ENCODE measurements at places on chromosomes 1 and 21.

GRCh38 chr1:26936823-26937222 is 15.3 kb downstream of the NUDC start:
- DNase-seq, result no peak

DNA sequence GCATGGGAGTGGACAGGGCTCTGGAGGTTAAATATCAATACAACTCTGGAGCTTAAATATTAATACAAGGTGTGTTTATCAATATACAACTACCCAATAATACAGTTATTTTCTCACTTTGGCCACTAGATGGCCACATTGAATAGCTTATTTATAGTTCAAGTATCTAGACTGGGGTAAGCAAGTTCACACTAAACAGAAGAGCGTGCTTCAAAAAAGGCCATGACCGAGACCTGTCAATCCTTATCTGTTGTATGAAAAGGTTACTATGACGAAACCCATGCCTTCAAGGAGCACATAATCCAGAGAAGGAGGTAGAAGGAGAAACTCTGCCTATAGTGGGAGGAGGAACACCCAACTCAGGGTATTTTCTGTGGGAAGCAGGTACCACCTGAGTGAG is 29.1 kb downstream of the CHML start:
- peak; percentile 71 for DNase-seq

- peak; percentile 29 for DNase-seq
These were observed 238.0 kb upstream of the TMEM51 start for GRCh38 chr1:14915356-14916054.

GRCh38 chr21:35222021-35222420 is 172.9 kb upstream of the RUNX1 start:
- no peak for DNase-seq

- DNase-seq, result no peak
These were observed 74.2 kb upstream of the PGD start for GRCh38 chr1:10324627-10325026.

- DNase-seq, result no peak
These were observed 277.6 kb downstream of the PBX1 start for GRCh38 chr1:164836614-164837018.

DNA sequence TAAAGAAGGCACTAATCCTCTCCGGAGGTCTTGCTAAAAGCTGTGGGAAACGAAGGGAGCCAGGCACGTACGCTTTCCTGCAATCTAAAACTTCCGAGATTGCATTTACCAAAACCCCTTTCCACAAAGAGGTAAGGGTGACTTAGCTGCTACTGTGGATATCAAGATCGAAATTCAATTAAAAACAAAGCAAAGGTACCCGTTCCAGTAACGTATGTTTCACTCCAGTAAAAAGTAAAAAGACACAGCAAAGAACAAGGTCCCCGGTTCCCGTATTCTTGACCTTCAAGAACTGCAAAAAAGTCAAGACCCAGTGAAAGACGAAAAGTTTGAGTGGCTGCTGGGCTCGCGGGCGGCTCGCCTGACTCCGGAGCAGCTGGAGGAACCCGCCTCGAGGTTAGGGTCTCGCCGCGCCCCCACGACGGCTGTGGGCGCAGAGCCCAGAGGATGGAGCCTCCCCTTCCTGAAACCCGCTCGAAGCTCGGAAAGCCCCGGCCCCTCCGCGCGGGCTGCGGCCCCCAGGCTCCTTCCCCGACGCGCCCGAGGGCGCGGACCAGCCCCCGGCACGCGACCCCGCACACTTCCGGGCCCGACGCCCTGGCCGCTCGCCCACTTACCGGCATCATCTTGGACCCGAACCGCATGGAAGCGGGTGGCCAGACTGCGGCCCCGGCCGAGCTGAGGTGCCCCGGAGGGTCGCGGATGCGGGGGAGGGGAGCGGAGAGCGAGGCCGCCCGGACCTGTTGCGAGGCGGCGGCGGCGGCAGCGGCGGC is 524 bp downstream of the TP53BP2 start:
- peak; percentile 57 for DNase-seq

DNA sequence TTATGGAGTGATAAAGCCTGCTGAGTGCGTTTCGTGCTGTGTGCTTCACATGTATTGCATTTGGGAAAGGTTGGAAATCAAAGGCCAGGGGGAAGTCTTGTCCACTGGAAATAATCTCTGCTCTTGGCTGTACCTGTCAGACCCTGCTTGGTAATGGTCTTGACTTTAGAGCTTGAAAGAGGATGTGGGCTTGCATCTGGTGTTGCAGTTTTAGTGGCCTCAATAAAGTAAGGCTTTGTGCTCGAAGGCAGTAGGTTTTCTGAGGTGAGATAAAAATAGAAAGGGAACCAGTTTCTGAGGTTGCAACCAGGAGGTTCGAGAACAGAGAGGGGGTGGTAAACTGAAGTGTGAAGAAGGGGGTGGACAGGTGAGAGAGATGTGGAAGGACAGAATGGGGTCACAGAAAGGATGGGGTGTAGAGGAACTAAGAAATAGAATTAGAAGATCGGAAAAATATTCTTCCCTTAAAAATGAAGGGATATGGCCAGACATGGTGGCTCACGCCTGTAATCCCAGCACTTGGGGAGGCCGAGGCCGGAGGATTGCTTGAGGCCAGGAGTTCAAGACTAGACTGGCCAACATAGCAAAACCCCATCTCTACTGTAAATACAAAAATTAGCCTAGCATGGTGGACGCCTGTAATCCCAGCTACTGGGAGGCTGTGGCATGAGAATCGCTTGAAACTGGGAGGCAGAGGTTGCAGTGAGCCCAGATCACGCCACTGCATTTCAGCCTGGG is 1.5 kb downstream of the S100PBP start:
- DNase-seq, result no peak

DNA sequence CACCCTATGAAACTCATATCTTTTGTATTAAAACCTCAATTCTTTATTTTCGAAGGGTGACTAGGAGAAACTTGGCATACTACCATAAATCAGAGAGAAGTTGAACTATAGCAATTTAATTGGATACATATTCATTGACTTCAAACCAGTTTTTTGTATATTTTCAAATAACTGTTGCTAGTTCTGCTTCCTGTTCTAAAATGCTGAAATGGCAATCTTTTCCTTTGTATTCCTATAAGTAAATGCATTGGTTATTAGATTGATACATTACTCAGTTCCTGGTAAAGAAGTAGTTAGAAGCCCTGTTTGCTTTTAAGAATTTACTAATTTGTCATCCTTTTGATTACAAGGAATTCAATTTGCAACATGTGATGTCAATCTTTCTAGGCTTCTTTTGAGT is 200.0 kb downstream of the DISC1 start:
- no peak for DNase-seq

DNA sequence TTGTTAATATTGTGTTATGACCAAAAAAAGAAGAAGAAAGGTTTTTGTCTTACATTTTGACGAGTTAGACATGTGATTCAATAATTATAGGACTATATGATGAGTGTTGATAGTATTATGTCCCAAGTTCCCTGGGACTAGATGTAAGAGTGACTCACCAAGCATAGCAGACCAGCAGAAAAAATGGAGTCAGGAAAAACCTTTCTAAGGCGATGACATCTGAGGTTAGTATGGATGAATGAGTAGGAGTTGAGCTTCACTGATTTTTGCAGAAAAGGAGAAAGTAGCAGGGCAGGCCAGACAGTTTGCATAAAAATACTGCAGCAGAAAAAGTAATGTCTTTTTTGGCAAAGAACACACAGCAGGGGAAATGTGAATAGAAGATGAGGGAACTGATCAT is 1041.3 kb upstream of the ADGRL4 start:
- peak; percentile 53 for DNase-seq

- no peak for DNase-seq
These were observed 38.2 kb upstream of the TARDBP start for GRCh38 chr1:10973956-10974881.

GRCh38 chr21:44433791-44434567 is 21.3 kb upstream of the LRRC3 start:
- no peak for DNase-seq

GRCh38 chr1:172323686-172324085 is 96.8 kb upstream of the C1orf105 start:
- no peak for DNase-seq

- DNase-seq, result peak; percentile 19
These were observed 141.9 kb upstream of the PTBP2 start for GRCh38 chr1:96579636-96580035.

GRCh38 chr21:15221799-15222386 is 157.1 kb upstream of the NRIP1 start:
- DNase-seq, result no peak

DNA sequence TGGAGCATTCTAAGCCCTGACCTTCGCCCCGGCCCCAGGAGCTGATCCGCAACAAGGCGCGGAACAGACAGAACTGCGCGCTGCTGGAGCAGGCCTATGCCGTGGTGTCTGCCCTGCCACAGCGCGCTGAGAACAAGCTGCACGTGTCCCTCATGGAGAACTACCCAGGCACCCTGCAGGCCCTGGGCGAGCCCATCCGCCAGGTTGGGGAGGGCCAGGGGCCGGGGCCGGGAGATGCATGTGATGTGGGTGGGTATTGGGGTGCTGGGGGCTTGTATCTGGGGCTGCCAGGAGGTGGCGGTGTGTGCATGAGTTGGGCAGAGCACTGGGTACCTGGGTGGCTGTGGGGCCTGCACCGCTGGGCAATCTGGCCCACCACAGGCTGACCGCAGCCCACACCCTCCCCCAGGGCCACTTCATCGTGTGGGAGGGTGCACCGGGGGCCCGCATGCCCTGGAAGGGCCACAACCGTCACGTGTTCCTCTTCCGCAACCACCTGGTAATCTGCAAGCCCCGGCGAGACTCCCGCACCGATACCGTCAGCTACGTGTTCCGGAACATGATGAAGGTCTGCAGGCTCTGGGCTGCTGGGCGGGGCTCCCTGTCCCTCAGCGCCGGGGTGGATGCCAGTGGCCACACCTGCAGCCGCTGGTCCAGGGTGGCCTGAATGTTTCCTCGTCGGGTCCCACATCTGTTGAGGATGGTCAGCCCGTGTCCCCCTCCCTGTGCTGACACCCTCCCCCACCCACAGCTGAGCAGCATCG is 65.8 kb downstream of the TRIM11 start:
- no peak for DNase-seq

DNA sequence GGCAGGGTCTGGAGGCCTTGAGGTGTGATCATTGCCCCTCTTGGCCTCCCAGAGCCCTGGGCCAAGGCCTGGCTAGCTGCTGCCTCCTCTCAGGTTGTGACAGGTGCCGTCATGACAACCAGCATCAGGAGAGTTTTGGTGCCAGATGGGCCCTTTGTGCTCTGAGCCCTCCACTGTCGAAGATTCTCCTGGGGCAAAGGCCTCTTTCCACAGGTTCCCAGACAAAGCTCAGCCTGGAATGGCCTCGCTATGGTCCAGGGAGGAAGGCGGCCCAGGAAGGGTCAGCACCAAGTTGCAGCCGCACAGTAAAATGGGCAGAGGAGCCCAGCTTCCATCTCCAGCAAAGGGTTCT is 78.4 kb downstream of the ALPL start:
- no peak for DNase-seq

DNA sequence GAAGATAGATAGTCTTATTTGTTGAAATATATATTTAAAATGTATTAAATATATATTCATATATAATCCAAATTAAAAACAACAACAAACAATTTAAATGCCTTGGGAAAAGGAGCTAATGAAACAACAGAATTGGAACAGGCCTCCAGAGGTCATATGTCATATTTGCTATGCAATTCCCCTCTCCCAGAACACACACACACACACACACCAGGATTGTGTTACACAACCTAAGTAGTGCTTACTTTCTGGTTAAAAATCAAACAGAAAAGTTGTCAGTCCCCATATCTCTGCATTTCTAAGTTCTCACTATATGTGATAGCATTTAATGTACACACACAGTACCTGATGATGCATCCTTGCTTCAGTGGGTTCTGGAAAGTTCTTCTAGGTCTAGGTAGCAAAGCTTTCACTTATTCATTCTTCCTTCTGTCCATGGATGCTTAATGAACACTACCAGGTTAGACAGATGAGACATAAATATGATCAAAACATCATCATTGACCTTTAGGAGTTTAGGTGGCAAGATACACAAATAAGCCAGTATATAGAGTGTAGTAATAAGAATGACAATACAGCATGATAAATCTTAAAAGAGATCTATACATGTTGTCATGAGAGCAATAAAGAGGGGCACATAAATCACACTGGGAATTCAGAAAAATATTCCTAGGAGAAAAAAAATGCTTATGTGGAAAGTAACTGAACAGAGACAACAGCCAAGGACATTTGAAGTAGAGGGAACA is 662.8 kb downstream of the PTPRC start:
- no peak for DNase-seq

GRCh38 chr1:224069138-224069537 is 44.8 kb upstream of the FBXO28 start:
- no peak for DNase-seq

- DNase-seq, result peak; percentile 43
These were observed 3.6 kb downstream of the DDAH1 start for GRCh38 chr1:85461216-85461918.

- no peak for DNase-seq
These were observed 18.2 kb downstream of the MRPS6 start for GRCh38 chr21:34091607-34092006.

DNA sequence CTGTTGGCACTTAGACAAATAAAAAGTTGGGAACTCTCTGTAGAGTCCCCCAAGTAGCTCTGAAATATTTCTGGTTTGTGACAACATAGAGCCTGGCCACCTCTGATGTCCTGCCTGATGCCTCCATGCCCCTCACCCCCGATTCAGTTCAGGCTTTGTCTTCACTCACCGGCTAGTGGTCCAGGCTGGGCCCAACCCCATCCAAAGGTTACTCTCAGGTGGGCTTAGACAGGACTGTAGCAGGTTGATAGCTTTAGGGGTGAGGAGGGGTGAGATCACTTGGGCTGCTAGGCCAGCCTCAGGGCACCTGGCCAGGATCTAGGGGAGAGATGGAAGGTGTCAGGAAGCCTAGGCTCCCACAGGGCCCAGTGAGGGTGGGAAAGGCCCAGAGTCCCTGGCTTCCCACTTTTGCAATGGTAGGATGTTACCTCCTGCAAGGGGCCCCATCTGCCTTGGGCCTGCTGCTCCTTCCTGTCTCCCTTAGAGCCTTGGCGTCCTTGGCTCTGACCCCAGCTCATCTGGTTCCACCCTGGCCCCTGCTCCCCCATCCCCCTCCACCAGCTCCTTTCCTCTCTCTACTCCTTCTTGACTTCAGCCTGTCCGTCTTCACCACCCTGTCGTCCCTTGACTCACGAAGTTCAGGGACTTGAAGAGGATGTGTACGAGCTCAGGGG is 6.7 kb downstream of the EPS8L3 start:
- no peak for DNase-seq

- DNase-seq, result no peak
These were observed 231.0 kb downstream of the RERE start for GRCh38 chr1:8586438-8586837.

GRCh38 chr1:187537936-187538335 is 709.2 kb downstream of the PLA2G4A start:
- no peak for DNase-seq

GRCh38 chr1:242019018-242019417 is 20.1 kb upstream of the MAP1LC3C start:
- DNase-seq, result no peak

DNA sequence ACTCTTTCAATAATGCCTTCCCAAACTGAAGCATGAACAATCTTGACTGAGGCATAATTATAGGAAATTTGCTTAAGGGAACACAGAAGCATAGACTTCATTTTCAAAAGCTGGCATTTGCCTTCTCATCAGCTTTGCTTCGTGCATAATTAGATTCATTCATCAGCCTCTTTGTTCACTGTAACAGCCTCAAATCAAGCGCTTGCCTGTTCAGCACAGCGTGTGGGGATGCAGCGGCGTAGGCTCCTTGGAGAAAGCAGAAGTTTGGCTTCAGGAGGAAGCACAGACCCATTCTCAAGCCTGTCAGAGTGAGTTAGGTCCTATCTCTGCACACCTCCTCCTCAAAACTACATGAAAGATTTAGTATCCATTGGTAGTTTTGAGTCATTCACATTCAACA is 246.4 kb upstream of the MAP1LC3C start:
- DNase-seq, result no peak

- peak; percentile 12 for DNase-seq
These were observed 98.1 kb downstream of the KCTD3 start for GRCh38 chr1:215665215-215665614.
